Right cardiac atrium (tissue), 5 donors: ENCODE measurements at places on chromosomes 16 and 17.

- no peak for DNase-seq
Observed at GRCh38 chr16:66346221-66346620, 20.3 kb upstream of the CDH5 start.

- DNase-seq = no peak
Observed at GRCh38 chr17:15321556-15322251, 19.7 kb downstream of the TEKT3 start.

DNA sequence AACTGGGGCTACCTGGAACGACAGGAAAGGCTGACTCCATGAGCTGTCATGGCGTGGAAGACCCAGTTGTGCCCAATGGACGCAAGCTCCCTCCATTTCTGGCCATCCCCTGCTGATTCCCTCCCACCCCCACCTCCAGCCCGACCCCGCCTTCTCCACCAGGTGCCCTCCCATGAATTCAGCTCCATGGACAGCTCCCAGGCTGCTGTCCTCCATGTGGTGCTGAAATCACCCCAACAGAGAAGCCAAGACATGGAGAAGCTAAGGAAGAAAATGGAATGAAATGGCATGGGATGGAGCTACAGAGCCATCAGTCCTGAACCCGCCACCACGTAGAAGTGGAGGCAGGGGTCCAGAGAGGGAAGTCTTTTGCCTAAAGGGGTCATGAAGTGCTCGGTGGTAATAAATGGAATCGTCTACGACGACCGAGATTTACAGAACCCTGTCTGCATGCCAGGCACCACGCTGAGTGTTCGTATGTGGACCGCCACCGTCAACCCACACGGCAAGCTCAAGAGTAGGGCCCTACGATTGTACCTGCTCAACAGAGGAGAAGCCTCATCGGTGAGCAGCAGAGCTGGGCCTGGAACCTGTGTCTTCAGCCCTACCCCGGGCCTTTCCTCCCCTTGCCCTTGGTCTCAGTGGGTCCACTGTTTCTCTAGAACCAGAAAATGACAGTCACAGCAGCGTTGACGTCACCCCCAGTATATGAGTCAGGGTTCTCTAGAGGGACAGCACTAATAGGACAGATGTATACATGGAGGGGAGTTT lies 9.3 kb upstream of the ZC3H18 start:
- no peak for DNase-seq

DNA sequence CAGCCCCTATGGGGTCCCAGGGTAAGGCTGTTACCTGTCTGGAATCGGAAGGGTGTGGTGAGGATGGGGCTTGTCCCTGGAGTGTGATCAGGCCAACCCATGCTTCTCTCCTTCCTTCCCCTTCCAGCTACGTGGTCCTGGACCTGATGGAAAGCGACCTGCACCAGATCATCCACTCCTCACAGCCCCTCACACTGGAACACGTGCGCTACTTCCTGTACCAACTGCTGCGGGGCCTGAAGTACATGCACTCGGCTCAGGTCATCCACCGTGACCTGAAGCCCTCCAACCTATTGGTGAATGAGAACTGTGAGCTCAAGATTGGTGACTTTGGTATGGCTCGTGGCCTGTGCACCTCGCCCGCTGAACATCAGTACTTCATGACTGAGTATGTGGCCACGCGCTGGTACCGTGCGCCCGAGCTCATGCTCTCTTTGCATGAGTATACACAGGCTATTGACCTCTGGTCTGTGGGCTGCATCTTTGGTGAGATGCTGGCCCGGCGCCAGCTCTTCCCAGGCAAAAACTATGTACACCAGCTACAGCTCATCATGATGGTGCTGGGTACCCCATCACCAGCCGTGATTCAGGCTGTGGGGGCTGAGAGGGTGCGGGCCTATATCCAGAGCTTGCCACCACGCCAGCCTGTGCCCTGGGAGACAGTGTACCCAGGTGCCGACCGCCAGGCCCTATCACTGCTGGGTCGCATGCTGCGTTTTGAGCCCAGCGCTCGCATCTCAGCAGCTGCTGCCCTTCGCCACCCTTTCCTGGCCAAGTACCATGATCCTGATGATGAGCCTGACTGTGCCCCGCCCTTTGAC lies 2.4 kb downstream of the MAPK7 start:
- DNase-seq = peak; percentile 20

DNA sequence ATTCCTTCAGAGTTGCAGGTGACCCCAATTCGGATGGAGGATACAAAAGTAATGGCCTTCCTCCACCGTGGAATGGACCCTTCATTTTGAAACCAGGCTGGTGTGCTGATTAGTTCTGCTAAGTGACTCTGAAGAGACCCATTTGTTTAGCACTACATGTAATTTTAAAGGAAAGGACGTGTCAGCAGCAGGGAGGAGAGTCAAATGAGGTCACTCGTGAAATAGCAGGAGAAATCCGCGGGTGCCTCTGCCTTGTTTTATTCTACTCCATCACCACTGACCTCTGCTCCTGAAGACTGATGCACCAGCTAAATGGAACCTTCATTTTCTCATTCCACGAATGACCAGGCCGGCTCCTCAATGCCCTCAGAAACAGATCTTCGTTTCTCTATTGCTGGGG lies 589.2 kb downstream of the CDH11 start:
- no peak for DNase-seq

DNA sequence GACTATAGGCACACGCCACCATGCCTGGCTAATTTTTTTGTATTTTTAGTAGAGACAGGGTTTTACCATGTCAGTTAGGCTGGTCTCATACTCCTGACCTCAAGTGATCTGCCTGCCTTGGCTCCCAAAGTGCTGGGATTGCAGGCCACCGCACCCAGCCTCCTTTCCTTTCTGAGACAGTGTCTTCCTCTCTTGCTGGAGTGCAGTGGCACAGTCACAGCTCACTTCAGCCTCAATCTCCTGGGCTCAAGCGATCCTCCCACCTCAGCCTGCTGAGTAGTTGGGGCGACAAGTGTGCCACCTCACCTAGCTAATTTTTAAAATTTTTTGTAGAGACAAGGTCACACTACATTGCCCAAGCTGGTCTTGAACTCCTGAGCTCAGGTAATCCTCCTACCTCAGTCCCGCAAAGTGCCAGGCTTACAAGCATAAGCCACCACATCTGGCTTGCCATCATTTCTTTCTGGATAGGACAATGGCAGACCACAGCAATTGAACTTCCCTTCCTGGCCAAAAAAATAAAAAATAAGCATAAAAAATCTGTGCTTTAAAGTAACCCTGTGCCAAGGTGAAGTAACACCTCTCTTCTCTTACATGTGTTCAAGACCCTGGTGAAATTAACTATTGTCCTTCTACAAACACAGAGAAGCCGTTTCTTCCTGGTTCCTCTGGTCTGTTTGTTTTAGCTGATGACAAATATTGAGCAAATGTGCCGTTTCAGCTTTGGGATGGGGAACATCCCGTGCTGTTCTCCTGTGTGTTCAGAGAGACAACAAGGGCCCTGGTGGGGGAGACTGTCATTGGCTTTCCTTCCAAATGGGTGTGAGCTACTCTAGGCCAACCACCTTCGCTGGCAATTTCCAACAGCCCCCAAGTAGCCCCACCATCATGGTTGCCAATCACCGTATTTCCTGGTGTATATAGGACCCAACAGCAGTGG lies 60.2 kb downstream of the EMP2 start:
- no peak for DNase-seq

- DNase-seq = peak; percentile 81
Observed at GRCh38 chr17:18257268-18257981, 1.1 kb downstream of the FLII start.

GRCh38 chr17:20266806-20267458 lies 200.4 kb downstream of the LGALS9B start:
- no peak for DNase-seq

GRCh38 chr17:77451245-77451893 lies 310.6 kb downstream of the SEC14L1 start:
- DNase-seq = peak; percentile 88

DNA sequence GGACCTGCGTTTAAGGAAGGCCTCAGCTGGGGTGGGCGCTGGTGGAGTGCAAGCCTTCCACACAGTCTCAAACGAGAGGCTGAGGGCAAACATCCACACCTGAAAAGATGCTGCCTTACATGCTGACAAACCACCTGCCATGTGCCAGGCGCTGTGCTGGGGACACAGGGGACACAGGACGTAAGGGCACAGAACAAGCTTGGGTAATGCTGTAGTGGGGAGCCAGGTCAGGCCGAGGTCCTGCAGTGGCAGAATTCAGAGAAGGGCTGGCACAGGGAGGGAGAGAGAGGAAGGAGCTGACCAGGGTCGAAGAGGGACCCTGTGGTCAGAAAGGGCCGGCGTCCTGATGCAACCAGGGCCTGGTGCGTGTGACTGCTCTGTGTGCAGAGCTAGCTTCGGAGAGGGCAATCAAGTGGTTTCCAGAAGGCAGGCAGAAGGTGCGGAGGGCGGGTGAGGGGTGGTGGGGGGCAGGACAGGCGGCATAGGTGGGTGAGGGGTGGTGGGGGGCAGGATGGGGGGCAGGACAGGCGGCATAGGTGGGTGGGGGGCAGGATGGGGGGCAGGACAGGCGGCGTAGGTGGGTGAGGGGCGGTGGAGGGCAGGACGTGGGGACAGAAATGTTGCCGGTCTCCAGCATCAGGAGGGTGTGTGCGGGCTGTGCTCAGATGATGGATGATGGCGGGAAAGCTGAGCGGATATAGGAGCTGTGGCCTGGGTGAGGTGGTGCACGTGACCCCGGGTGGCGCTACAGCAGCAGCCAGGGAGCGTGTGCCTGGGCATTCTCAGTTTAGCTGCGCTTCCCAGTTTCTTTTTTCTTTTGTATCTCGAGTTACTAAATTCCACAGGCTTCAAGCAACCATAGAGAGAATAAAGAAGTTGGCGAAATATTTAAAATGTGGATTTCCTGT lies 18.8 kb downstream of the TELO2 start:
- peak; percentile 55 for DNase-seq

DNA sequence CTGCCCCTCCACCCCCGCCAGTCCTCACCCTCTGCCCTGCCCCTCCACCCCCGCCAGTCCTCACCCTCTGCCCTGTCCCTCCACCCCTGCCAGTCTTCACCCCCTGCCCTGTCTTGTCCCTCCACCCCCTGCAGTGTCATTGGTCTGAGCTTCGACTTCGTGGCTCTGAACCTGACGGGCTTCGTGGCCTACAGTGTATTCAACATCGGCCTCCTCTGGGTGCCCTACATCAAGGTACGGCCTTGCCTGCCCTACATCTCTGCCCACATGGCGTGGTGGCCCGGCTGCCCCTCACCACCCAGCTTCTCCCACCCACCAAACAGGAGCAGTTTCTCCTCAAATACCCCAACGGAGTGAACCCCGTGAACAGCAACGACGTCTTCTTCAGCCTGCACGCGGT lies 12.0 kb downstream of the TAX1BP3 start:
- peak; percentile 35 for DNase-seq

- peak; percentile 86 for DNase-seq
Observed at GRCh38 chr17:49227436-49228261, 2.9 kb downstream of the PHOSPHO1 start.

- DNase-seq = no peak
Observed at GRCh38 chr16:86823888-86824671, 245.7 kb downstream of the FOXL1 start.
